ENCODE measurements at places on chromosomes 2 and 18. TPM values are rescaled to one million over a fixed set of nuclear protein-coding genes. Genes with fewer than 3 reads are reported as not detected.

Gene TTN
- total RNA-seq, result under 0.01 TPM

Gene DDX18
- total RNA-seq, result 72.1 TPM

Gene SH3RF3
- total RNA-seq, result under 0.01 TPM

Gene KIF5C
- not detected for total RNA-seq

Gene NAT8
- not detected for total RNA-seq

Gene CD28
- not detected for total RNA-seq

Gene YPEL5
- total RNA-seq, result 67.5 TPM

Gene ARHGEF33
- under 0.01 TPM for total RNA-seq

Gene TGFA
- 248 TPM for total RNA-seq

Gene FTCDNL1
- total RNA-seq, result 0.21 TPM

Gene ZNF521
- total RNA-seq, result 0.72 TPM

Gene FAHD2A
- total RNA-seq, result 25.6 TPM

Gene HJURP
- 2.2 TPM for total RNA-seq

Gene CDH19
- total RNA-seq, result under 0.01 TPM

Gene TFCP2L1
- total RNA-seq, result 18.5 TPM

Gene PDE1A
- 0.64 TPM for total RNA-seq

Gene ANKRD36B
- total RNA-seq, result 6.5 TPM

Gene MXD1
- total RNA-seq, result 19.8 TPM

Gene TXNL1
- total RNA-seq, result 44.3 TPM

Gene SLC11A1
- 1.4 TPM for total RNA-seq

Gene KRTCAP3
- total RNA-seq, result 28.6 TPM

Gene UGT1A4
- 1.3 TPM for total RNA-seq

Gene CABYR
- 1.9 TPM for total RNA-seq

Gene GBX2
- not detected for total RNA-seq

Gene SERPINB2
- total RNA-seq, result 219 TPM

Gene SLC16A14
- 0.96 TPM for total RNA-seq

Gene SMAD4
- total RNA-seq, result 50.8 TPM

Gene ZEB2
- not detected for total RNA-seq

Gene DSEL
- total RNA-seq, result 1.3 TPM

Gene TTC27
- total RNA-seq, result 39.6 TPM
